ENCODE measurements at places on chromosomes 2 and 18.

DNA sequence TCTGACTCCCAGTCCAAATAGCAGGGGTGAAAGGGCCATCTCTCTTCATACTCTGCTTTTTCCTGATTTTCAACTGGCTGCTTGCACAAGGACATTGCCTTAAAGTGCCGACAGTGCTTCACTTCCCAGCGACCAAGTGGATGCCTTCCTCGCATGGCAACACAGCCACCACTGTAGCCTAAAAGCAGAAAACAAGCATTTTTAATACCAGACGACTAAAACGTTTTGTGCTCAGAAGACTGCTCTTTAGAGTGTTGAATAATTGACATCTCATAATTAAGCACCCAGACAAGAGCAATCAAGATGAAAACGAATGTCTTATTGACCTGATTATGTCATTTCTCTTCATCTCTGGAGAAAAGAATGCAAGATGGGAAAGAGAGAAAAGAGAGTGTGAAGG, 75.2 kb downstream of the PLA2R1 start:
- no peak for DNase-seq

DNA sequence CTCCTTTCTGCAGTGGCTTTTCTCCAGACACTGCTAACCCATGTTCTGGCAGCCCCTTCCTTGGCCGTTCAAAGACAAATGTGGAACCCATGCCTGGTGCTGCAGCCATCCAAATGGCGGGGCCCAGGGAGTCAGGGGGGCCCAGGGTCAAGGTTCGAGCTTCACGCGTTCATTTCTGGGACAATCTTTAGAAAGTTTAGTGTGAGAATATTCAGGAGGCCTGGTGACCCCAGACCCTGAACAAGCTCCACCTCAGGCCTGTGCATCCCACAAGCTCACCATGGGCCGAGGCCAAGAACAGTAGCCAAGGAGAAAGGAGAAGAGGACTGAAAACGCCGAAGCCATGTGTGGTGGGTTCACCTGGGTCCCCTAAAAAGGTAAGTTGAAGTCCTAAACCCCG, 54.4 kb downstream of the ANKMY1 start:
- DNase-seq: no peak

- no peak for DNase-seq
Measured at GRCh38 chr2:217063238-217063755, 203.4 kb upstream of the TNP1 start.

GRCh38 chr2:161316701-161317100, 8.5 kb downstream of the PSMD14 start:
- no peak for DNase-seq

GRCh38 chr2:239344857-239345216, 56.0 kb downstream of the HDAC4 start:
- no peak for DNase-seq

- DNase-seq: no peak
Measured at GRCh38 chr2:180367815-180368214, 360.7 kb upstream of the CWC22 start.

DNA sequence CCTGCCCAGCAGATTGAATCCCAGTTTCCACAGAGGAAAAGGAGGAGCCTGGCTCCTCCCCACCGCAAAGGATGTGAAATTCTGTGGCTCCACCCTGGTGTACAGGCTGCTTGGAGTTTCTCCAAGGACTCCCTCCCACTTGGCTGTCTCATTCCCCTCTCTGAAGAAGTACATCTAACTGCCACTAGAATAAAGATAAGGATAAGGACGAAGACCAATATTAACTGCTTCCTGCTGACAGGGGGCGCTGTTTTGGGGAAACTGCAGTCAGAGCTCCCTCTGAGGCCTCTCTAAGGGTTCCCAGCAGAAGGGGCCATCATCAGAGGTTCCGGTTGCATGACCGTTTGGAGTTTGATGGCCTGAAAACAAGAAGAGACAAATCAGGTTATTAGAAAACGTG, 790.9 kb downstream of the CPS1 start:
- no peak for DNase-seq

GRCh38 chr2:226423498-226423960, 376.1 kb downstream of the IRS1 start:
- DNase-seq: peak; percentile 24

GRCh38 chr2:138219961-138220360, 255.7 kb downstream of the HNMT start:
- no peak for DNase-seq

DNA sequence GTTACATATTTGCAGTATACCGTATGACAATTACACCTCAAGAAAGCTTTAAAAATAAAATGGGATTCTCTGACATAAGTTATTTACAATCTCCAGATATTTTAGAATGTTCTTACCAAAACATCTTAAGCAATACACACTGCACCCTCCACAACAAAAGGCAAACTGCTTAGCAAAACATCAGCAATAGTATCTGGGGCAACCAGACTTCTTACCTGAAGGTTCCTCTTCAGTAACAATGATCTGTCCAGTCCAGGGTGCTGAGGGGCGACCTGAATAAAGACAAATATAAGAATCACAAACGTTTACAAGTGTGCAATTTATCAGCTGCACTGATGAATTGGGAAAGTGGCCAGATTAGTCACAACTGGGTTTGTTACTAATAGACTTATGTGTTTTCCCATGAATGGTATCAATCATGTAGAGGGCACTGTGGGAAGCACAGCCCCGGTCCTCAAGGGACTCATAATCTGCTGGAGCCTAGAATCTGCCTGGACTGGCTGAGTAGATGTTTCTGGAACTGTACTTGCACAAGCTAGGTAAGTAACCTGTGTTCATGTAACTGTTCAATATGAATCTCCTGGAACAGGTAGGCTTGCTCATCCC, 70.7 kb downstream of the MYOM1 start:
- DNase-seq: no peak

DNA sequence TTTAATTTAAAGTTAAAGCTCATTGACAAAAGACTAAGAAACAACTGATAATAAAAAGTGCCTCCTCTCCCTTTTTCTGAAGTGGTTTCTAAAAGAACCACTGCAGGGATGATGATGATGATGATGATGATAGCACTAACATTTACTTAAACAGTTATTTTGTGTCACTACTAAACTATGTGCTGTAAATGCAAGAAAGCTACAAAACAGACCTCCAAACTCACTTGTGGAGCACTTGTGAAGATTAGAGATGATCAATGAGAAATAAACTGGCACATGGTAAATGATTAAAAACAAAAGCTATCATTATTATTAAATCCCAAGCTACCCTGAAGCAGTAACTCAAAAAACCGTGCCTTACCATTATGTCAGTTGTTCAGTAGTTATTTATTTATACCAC, 88.7 kb downstream of the SLC8A1 start:
- no peak for DNase-seq

DNA sequence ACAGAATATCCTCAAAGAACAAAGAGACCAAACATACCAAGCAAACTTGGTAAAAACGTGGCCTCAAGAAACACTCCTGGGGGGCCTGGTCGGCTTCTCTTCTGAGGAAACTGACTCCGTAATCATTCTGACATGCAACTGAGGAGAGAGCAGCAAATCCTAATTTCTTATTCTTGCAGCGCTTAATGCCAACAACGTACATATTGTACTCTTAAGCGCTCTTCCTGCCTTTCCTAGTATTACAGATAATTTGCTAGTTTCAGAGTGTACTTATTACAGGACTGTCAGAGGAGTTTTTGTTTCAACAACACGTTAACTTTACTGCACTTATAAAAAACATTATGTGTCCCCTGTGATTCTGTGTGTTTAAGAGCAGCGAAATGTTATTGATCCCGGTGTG, 64.9 kb downstream of the ZNF521 start:
- no peak for DNase-seq

DNA sequence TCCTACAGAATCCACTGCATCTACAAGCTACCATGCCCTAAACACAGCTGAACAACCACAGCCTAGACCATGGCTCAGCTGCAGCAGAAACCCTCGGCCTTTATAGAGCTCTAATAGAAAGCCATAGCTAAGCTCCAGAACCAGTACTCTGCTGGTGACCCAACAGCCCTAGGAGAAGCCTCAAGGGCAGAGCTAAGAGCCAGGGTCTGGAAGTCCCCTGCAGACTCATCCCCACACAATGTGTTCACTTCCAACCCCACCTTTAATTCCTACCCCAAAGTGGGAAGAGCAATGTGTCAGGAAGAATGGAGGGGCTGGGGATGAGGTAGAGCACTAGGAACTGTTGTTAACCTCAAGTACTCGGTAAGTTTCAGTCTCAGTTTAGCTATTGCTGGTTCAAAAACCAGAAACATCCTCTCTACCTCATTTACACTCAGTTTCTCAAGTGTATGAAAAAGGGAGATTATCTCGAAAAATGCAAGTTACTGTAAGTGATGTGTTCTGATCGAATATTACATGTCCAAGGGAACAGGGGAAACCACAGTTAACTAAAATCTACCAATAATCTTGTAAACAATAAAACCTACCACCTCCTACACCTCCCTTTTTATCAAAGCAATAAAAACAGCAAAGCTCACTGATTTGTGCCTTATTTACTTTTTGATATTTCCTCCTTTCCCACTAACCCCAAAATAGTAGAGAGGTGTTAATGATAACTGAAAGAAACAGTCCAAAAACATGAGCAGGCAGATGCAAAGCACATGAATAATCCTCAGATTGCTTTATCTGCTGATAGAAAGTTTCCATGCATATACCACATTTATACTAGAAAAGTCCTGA, 36.2 kb downstream of the THADA start:
- DNase-seq: no peak

- no peak for DNase-seq
Measured at GRCh38 chr18:72161691-72162090, 382.5 kb downstream of the CBLN2 start.

DNA sequence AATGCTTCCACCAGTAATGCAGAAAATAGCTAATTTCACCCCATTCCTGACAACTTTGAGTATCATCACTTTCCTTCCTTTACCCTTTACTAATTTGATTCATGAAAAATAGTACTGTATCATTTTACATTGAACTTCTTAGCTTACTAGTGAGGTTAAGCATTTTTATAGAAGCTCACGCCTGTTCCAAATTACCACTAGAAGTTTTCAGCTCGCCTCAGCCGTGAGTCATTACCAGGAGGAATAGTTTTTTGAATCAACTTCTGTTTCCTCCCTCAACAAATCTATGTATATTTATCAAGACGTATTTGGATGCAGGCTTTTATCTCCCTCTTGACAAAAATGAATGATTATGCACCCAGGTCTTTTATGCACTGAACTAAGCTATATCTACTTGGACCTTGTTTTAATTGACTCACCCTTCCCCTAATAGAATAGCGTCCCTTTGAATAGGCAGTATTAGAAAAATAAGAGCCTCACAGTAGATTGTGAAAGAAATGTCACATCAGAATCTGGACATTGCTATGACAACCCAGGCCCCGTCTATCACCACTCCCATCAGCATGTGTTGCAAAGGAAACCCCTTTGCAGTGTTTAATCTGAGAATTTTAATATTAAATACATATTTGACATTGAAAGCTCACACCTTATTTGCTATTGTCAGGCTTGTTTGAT, 207.4 kb upstream of the NRP2 start:
- no peak for DNase-seq

DNA sequence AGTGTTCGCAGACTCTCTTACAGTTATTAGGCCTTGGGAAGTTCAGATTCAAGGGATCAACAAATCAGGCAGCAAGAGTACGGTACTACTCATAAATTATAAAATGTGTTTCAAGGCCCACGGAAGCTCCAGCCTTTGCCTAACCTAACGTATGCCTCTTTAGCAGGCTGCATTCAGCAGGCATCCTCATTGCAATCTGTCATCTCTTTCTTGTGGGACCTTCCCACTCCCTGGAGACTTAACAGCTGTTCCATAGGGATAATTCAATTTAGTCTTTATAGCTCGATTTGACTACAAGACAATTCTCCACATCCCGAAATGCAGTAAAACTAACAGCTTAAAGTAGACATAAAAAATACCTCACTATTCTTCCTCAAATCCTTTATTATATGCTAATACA, 453.7 kb downstream of the CNTNAP5 start:
- no peak for DNase-seq

DNA sequence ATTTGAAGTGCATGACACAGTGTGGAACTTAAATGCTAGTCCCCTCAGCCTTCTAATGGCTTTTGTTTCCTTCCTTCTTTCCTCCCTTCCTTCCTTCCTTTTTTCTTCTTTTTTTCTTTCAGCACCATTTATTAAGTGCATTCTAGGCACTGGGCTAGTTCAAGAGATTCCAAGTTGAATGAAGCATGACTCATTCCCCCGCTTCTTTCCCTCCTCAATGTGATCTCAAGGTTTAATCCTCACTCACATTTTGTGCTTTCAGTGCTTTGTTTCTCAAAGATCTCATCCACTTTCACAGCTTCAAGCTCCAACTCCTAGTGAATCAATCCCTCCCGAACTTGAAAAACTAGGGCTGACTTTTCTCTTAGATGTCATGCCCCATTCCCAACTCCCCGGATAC, 90.1 kb downstream of the LBH start:
- no peak for DNase-seq

DNA sequence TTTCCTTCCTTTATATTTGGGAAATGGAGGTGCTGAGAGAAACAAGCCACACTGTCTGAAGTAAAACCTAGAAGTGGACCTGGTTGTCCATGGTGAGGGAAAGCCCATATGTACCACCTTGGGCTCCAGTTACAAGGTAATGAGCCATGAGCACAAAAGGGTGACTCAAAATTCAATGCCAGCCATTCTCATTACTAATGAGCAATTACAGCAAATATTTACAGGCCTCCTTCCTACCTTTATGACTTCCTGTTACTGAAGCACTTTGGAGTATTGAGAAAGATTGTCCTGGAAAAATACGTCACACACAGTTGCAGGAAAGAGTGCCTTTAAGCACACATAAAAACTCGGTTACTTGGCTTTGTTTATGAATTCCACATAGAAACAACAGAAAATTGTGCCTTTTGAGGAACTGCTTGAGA, 9.1 kb downstream of the EPAS1 start:
- DNase-seq: no peak

DNA sequence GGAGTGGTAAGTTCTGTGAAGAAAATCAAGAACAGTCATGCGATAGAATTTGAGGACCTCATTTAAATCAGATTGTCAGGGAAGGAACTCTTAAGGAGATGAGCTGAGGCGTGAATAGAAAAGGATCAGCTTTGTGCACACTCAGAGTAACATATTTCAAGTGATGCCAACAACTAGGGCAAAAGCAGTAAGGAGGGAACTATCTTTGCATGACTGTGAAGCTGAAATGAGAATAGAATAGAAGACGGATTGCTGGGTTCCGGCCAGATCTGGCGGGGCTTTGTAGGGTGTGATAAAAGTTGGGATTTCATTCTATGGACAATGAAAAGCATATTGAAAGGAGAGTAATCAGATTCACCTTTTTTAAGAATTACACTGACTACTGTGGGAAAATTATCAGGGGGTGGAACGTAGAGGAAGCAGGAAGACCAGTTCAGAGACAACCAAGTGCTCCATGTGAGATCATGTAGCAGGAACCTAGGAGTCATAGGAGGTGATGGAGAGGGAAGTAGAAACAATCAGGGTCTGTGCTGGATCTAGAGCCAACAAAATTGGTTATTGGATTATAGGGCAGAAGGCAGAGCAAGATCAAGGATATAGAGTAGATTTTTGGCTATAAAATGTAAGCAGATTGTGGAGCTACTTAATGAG, 884.3 kb downstream of the DCC start:
- no peak for DNase-seq

DNA sequence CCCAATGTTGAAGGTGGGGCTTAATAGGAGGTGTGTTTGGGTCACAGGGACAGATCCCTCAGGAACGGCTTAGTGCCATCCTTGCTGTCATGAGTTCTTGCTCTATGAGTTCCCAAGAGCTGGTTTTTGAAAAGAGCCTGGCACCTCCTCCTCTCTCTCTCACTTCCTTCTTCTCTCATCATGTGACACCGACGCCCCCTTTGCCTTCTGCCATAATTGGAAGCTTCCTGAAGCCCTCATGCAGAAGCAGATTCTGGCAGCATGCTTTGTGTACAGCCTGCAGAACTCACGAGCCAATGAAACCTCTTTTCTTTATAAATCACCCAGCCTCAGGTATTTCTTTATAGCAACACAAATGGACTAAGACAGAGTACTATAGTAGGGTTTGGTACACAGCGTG, 100.4 kb upstream of the SH3BP4 start:
- DNase-seq: no peak
